ENCODE measurements at places on chromosomes 7 and 10.

DNA sequence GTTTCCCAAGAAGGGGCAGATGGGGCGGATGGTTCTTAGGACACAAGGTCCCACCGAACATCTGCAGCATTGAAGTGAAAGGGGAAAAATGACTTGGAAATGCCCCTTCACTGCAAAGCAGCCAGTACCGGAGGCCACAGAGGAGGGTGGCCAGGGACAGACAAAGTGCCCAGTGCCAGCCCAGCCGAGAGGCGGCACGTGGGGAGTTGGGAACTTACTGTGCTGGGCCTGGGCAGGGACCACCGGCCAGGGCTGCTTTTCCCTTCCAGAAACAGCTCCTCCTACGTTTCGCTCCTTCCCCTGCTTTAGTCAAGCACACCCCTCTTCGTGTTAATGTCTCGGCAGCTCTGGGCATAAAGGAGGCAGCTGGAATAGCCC lies 129.2 kb downstream of the TNS3 start:
- no peak for DNase-seq

DNA sequence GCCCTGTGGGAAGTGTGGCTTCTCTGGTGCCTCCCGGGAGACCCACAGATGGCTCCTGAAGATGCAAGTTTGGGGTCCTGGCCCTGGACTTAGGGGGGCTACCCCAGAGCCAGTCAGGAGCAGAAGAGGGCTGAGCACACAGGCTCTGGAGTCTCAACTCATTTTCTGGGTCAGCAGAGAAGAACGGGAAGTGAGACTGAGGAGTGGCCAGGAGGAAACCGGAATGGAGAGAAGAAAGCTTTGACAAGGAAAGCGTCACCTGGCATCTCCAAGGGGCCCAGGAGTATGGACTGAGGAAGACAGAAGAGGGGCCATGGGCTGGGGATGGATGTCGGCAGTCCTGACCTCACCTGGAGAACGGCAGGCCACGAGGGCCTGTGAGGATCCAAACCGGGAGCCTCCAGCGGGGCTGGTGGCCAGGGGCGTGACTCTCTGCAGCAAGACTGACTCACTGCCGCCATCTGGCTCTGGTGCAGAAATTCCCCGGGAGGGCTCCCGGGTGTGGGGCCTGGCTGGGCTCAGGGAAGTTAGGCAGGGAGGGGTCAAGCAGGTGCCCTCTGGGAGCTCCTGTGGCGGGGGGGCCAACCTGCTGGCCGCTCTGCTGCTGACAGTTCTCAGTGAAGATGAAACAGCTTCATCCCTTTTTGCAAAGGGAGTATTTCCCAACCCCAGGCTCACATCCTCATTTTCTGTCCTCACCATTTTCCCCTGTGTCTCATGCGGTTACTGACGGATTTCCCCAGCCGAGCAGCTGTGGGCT lies 23.6 kb downstream of the DAGLB start:
- DNase-seq = no peak

- peak; percentile 36 for DNase-seq
These were observed 16.7 kb upstream of the SUN1 start for GRCh38 chr7:815284-816216.

DNA sequence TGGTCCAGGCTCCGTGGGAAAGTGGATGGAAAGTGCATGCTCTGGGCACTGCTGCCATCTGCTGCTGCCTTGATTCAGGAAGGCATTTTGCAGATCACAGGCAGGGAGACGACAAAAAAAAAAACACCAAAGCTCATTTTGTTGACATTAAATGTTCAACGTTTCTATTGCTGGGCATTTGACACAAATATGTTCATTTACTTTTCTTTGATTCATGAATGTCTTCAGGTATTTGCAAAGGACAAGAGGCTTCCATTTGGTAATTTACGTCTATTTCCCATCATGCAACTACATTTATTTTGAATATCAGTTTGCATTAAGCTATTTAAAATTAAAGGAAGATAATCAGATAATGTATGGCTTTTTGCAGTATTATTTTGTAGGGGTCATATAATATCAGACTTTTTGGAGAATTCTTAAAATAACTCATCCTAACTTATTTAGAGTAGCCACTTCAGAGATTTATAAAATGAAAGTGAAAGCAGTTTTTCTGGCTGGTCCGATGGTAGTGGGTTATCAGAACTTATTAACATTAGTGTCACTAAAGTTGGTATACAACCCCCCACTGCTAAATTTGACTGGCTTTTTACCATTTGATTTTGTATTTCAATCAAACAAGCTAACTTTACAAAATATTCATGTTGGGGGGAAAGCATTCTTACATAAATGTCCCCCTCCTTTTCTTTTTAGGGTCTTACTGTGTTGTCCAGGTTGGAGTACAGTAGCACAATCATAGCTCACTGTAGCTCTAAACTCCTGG lies 65.3 kb downstream of the PDIA4 start:
- DNase-seq = no peak

DNA sequence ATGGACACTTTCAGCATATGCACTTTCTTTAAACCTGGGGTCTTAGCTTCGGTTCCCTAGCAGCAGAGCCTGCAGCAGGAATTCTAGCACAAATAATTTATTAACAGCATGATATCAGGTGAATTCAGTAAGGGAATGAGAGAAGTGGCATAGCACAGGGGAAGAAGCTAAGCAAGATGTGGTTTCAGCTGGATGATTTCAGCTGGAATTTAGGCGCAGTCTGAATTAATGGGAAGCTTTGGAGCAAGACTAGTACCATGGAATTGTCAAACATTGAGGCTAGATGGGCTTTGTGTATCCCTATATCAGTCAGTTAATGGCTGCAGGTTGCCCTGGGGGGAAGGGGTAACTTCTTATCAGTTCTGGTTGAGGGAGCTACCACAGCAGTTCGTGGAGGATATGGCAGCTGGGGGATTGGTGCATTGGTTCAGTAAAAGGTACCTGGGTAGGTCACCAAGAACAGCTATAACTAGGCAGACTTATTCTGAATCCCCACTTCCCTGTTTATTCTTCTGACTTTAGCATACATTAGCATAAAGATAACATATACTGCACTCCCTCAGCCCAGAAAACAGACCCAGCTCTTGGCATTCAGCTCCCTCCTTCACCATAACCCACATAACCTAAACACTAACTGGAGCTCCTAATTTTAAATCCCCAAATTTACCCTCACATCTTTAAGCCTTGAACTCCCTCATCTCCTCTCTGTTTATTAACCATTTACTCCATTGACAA lies 46.8 kb upstream of the NAMPT start:
- no peak for DNase-seq

- DNase-seq = no peak
These were observed 16.0 kb downstream of the PALD1 start for GRCh38 chr10:70494536-70494935.

- no peak for DNase-seq
These were observed 434.7 kb downstream of the TNS3 start for GRCh38 chr7:47147213-47147631.

- DNase-seq = no peak
These were observed 626 bp upstream of the BMS1 start for GRCh38 chr10:42781893-42782445.

DNA sequence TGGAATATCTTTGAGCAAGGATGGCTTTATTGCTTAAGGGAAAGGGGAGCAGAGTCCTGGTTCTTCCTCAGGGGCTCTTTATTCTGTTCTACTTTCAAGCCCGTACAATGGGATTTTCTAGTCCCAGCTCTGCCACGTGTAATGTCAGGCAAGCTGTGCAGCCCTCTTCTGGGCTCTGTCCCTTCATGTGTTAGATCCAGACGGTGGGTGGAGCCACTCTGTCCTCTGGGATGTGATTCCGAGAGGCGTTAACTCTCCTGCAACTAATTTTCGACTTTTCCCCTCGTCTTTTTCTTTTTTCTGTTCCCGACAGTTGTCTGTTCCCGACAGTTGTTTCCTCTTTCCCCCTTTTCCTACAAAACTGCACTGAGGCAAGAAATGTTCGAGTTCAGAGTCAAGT lies 34.8 kb downstream of the FBH1 start:
- DNase-seq = no peak

DNA sequence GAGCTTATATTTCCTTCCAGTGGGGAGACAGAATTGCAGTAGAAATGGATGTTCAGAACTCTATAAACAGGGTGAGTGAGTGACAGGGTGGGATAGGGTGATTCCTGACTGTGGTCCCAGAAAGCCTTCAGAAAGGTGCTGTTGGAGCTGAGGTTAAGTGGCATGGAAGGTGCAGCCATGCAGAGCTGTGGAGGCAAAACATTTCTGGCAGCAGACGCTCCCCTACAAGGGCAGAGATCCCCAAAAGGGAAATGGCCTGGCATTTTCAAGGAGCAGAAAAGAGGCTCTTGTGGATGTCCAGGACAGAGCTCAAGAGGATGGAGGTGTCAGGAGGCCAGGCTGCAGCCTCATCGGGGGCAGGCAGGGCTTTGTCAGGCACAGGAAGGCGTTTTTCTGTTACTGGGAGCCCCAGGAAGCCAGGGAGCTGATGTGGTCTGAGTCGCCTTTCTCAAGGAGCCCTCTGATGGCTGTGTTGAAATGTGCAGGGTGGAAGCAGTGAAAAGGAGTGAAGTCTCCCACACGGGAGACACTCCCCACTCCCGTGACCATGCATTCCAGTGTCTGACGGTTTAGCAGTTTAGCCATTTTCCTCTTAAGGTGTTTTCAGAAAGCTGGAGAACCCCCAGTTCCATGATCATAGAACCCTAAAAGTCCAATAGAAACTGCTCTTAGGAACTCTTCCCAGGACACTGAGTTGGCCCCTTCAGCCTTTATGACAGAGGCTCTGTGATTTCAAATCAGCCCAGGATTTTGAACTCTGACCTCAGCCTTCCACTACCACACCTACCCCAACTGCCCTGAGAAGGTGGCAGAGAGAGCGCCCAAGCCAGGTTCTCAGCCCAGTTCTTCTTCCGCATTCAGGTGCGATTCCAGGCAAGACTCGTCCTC lies 96.2 kb downstream of the C10orf105 start:
- DNase-seq = no peak

- no peak for DNase-seq
These were observed 55.1 kb upstream of the LAMB1 start for GRCh38 chr7:108057951-108058481.

DNA sequence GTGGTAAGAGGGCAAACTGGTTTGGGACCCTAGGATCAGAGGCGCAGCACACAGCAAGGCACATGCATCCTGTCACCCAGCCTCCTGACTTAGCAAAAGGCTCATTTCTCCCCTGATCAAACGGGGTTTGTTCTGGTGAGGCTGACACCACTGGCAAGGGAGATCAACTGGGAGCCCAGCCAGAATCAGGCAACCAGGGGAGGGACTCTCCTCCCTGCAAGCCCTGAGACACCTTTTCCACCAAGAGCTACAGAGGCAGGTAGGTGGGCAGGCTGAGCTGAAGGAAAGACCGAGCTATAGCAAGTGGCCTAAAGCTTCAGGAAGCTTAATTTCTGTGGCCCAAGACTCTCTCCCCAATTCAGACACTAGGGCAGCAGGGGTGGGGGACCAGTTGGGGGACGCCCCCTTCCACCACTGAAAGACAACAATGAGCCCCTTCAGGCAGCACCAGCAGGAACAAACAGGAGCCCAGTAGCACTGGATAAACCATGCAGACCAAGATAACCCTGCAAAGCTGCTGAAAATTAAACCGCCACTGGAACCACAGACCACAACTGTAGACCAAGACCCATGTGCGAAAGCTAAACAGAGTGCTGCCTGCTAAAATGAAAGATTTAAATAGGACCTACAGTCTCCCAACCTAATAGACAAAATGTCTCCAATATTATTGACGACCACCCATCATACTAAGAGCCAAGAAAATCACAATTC lies 27.1 kb upstream of the SAR1A start:
- no peak for DNase-seq

DNA sequence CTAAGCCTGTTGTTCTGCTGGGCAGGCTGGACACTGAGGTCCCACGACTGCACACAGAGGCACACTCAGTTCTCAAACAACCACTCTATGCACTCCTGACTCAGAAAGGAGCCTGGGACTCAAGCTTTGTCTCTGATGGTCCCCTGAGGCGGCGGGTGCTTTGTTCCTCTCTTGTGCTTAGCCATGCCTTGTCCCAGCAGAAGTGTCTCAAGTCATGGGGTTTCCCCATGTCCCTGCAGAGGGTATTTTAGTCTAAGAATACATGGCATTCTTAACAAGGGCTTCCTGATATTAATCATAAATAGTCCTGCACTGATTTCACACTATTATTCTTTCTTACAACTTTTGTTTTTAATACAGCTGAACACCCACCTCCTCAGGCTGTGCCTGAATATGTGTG lies 72.5 kb downstream of the CXCL12 start:
- DNase-seq = no peak

DNA sequence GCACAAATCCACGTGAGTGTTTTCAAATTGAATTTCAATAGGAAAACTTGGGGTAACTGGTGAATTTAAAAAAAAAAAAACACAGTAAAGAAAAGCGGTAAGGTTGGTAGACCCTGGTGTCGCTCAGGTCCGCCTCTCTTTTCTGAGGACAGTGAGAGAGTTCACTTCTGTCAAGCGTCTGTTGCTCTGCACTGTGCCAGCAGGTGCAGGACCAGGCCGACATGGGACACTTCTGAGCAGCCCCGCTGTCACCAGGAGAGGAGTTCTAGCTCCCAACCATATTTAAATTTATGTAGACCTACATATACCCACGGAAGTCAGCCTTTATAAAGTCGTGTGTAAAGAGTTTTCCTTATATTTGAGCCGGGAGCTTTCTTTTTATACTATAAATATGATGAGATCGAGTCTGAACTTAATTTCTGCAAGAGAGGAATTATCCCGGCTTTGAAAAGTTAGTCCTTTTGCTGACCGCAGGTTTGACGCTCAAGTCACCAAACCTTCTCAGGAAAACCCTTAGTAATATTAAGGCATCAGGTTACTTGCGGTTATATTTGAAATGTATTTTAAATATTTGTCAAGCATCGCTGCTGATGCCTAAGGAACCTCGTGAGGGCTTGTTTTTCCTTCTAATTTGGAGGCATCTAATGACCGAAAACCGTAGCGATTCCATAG lies 531 bp downstream of the IKZF1 start:
- peak; percentile 26 for DNase-seq

GRCh38 chr7:37289367-37289766 lies 159.3 kb downstream of the ELMO1 start:
- DNase-seq = no peak

Measured in GM12891 (cell line).